ENCODE measurements at places on chromosomes 5 and 9.

- DNase-seq: no peak
Observed at GRCh38 chr5:153496835-153497234, 6.4 kb downstream of the GRIA1 start.

- DNase-seq: no peak
Observed at GRCh38 chr5:179834120-179834519, 13.4 kb downstream of the SQSTM1 start.

DNA sequence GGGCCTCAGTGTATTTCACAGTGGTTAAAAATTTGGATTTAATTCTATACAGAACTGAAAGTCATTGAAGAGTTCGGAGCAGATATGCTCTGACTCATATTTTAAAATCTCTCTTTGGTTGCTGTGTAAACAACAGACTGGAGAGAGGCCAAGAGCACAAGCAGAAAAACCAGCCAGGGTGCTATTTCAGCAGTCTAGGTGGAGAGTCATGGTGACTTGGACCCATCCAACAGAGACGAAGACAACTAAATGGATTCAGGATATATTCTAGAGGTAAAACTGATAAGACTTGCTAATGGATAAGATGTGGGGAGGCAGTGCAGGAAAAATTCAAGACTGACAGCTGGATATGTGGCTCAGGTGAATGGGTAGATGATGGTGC is 168.9 kb downstream of the MAPKAP1 start:
- DNase-seq: peak; percentile 78

- no peak for DNase-seq
Observed at GRCh38 chr5:2602451-2603271, 148.8 kb downstream of the IRX2 start.

DNA sequence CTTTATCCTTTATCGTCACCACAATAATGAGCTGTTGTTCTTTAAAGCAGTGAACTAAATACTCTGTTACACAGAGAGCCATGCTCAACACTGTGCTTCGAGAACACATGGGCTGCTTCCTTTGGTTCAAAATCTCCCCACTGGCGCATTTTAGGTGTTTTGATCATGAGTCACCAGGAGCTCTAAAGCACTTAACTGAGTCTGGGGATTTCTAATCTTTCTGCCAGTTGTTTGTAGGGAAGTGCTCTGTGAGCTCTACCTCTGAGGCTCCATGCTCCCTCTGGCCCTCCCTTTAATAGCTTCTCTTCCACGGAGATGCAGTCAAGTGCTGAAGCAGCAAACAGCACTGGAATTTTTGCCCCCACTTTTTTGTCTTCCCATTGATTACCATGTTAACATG is 17.0 kb downstream of the ERAP2 start:
- peak; percentile 67 for DNase-seq

GRCh38 chr9:137463931-137464290 is 4.8 kb upstream of the NSMF start:
- no peak for DNase-seq

GRCh38 chr9:88084357-88085183 is 53.7 kb downstream of the SPATA31C2 start:
- no peak for DNase-seq

DNA sequence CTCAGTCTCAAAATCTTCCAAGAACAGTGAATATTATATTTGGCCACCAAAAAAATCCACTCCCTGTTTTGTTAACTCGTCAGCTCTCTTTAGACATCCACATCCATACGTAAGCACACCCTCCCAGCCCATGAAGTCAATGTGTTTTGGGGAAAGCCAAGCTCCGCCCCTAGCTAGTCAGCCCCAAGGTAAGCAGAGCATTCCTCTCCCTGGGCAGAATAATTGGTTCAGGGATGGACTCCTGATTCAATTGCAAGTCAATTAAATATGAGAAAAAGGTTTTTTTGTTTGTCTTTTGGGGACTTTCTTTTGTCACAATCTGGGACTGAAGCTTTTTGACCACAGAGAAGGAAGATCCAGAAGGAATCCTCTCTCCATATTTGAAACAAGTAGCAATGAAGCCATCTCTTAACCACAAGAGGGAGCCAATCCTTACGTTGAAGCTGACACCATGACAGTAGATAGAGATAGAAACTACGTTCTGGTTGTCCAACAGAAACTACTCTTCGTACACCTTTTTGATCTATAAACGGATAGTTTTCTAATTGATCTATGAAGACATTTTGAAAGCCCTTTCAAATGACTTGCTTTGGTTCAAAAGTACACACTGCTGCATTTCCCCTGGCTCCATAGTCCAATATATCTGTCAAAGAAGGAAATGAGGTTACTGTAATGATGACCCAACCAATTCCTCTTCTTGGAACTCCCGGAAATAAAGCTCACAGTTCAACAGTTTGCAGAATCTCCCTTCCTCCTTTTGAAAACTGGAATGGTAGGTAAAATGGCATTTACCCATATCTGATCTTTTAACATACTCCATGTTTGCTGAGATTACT is 166.4 kb downstream of the TLE1 start:
- DNase-seq: peak; percentile 20

DNA sequence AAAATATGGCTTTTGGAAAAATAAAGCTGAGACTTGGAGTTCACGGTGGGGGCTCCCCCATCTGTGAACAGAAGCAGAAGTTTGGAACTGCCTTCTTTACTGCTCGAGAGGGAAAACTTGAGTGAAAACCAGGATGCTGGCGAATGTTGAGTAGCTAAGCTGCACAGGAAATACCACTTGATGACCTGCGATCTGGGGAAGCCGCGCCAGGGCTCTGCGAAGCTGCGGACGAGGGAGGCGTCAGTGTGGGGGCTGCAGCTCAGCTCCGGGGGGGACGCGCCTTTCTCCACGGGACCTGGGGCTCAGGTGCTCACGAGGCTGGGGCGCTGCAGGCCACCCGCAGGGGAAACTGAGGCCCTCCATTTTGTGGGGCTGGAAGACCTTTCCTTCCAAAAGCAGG is 62.3 kb downstream of the TENT4A start:
- DNase-seq: no peak

- DNase-seq: no peak
Observed at GRCh38 chr5:61617039-61617438, 285.0 kb downstream of the ZSWIM6 start.

DNA sequence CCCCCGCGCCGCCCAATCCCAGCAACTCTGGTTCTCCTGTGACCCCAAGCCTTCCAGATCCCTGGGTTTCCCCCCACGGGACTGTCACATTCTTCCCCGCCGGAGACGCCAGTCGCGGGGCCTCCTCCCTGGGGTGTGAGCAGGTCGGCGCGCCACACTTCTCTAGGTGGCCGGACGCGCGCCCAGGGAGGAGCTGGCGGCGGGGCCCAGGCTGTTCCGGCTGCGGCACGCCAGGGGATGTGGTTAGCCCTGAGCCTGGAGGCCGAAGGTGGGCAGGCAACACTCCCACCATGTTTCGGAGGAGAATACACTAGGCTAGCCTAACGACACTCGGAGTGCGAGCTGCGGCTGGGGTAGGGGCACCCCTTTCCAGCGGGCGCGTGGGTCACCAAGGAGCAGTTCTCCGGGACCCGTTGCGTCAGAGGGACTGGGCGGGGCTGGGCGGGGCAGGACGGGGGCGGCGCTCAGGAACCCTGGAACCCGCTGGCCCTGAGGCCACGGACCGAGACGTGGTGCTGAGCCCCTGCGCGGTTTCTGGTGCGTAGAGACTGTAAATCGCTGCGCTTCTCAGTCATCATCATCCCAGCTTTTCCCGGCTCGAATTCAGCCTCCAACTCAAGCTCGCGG is at the start of gene SLC27A6:
SLC27A6 (plus strand) TSS at position 478 of the 627 bp plus-strand sequence. CDS start 650 bp downstream, outside the sequence.
- no peak for DNase-seq

GRCh38 chr9:89400403-89401116 is 82.3 kb downstream of the SECISBP2 start:
- DNase-seq: no peak
